Smooth muscle cell of the pulmonary artery (primary cell): ENCODE measurements at places on chromosomes 2 and 18. TPM values are rescaled to one million over a fixed set of nuclear protein-coding genes. Genes with fewer than 3 reads are reported as not detected.

DYSF gene
- 2.3 TPM in 2 replicates for total RNA-seq

PID1 gene
- total RNA-seq: 35.6 and 48.6 TPM in 2 replicates

ANKRD36C gene
- 29.8 and 38.2 TPM in 2 replicates for total RNA-seq

OTOS gene
- not detected in 2 replicates for total RNA-seq

GALNT14 gene
- total RNA-seq: 0.52 and 5.3 TPM in 2 replicates
